ENCODE measurements at places on chromosomes 4 and X.

DNA sequence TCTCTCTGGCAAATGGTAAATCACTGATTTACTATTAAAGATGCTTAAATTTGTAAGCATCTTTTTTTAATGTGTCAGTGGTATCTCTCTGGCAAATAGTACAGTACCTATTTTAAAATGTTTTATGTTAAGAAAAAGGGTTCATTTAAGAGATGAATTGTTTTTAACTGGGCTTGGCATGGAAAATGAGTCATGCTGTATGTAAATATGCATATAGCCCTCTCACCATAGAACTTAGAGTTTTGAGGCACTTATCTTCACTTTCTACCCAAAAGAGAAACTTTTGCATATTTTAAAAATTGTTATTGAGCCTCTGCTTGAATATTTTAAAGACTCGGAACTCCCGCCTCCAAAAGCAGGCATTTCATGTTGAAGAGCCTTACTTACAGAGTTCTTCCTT lies 37.9 kb downstream of the KLHL34 start:
- DNase-seq, result no peak

DNA sequence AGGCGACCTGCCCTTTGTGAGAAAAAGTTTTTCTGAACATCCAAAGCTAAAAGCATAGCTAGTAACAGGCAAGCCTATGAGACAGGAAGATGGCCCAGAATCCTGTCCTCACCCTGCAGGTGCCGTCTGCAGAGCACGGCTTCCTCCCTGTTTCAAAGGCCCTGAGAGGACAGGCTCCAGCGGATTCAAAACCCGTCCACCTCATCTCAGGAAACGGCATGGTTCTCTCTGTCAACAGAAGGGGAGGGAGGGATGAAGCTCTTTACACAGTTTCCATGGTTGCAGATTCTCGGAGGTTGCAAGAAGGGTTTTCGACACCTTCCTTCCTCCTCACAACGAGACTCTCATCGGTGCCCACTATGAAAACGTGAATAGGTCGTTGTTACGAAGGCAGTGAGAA lies 8.3 kb downstream of the PPP2R3B start:
- DNase-seq, result no peak

DNA sequence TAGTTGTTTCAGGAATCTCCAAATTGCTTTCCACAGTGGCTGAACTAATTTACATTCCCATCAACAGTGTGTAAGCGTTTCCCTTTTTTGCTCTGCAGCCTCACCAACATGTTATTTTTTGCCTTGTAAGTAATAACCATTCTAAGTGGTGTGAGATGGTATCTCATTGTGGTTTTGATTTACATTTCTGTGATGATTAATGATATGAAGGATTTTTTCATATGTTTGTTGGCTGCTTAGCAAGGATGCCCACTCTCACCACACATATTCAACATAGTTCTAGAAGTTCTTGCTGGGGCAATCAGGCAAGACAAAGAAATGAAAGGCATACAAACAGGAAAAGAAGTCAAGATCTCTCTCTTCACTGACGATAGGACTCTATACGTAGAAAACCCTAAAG lies 472.4 kb downstream of the ZNF674 start:
- no peak for DNase-seq

- DNase-seq, result no peak
Measured at GRCh38 chr4:15799701-15800100, 21.6 kb downstream of the CD38 start.

DNA sequence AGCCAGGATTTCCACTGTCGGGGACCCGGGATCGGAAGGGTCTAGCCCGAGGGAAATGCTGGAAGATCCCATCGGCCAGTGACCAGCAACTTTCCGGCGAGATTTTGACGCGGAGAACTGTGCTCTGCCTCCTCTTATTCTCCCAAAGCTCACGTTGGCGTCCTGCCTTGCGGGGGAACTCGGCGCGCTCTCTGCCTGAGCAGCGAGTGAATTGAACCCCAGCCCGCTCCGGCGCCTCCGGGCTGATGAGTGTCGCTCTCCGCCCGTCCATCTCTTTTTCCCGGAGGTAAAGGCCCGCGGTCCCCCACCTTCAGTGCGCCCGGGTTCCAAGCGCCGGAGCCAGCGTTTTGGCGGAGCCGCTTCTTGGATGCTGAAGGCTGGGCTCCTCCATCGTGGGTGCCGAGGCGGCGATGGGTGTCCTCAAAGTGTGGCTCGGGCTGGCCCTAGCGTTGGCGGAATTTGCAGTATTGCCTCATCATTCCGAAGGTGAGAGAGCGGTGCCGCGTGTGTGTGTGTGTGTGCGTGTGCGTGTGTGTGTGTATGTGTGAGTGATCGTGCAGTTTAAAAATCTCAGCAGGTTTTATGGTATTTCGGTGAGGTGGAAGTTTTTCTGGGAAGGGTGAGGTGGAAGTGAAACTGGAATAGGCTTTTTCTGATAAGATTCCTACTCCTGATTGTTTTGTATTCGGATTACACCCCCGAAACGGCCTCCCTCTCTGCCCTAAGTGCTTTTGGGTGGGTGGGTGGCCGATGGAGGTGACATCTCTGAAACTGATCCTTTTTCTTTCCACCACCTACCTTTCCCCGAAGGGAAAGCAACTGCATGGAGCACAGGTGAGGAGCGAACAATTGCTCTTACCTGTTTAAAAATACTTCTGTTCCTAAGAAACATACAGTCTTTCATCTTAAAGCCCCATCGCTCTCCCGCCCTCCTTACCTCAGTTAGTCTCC lies 752 bp downstream of the FRAS1 start:
- DNase-seq, result peak; percentile 25

Data from NCI-H2081 (cell line).